ENCODE measurements at places on chromosomes 3 and 15.
A peak's percentile ranks its signal among the peaks of the same experiment; 100 is the strongest.

DNA sequence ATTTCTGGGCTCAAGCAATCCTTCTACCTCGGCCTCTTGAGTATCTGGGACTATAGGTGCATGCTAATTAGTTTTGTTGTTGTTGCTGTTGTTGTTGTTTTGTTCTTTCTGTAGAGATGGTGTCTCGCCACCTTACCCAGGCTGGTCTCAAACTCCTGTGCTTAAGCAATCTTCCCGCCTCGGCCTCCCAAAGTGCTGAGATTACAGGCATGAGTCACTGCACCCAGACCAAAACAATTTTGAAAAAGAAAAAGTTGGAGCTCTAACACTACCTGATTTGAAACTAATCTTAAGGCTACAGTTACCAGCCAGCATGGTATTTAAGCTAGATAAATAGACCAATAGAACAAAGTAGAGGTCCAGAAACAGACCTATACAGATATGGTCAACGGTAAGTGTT, 29.8 kb downstream of the KPNA1 start:
- DNase-seq = peak; percentile 76

- DNase-seq = no peak
Observed at GRCh38 chr3:44504566-44504965, 27.1 kb upstream of the ZNF445 start.

- DNase-seq = no peak
Observed at GRCh38 chr3:158158969-158159368, 49.1 kb downstream of the RSRC1 start.

DNA sequence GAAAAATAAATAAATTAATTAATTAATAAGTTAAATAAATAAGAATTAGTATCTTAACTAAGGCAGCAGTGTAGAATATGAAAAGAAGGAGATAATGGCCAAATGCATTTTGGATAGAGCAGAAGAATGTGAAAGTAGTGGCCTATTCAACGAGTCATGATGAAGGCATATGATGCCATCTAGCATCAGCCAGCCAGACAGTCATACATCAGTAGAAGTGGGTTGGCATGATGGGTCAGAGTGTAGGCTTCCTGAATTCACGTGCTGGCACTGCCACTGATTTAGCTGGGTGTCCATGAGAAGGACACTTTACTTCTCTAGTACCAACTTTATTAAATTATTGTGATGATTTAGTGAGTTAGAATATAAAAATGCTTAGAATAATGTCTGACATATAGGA, 256.1 kb upstream of the ARPP21 start:
- DNase-seq = no peak

- DNase-seq = peak; percentile 91
Observed at GRCh38 chr3:139434764-139435307, 41.5 kb downstream of the RBP2 start.

GRCh38 chr3:24254649-24255048, 240.0 kb downstream of the THRB start:
- DNase-seq = peak; percentile 78

DNA sequence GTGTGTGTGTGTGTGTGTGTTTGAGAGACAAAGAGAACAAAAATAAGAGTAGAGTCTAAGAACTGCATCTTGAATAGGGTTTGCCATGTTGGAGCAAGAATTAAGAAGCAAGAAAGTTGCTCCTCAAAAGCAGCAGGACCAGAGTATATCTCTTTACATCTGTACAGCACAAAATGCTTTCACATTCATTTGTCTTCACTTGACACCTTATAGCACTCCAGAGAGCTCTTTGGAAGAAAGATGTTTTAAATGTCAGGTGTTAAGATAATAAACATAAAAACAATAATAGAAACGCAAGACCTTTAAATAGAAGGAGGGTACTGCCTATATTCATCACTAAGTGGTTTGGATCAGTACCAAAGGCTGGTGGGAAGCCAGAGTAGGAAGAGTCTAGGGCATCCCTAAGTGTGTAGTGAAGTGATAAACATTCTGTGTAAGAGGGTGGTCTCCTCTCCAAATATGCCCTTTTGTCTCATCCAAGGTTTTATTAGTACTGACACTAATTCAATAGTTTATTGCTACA, 19.1 kb upstream of the LSAMP start:
- DNase-seq = no peak

All from fibroblast of villous mesenchyme (primary cell).